Cardiac septum (tissue), 1 donor: ENCODE measurements at places on chromosomes 1 and 21. TPM values are rescaled to one million over a fixed set of nuclear protein-coding genes. Genes with fewer than 3 reads are reported as not detected.

GRCh38 chr1:200172311-200172710, 144.8 kb downstream of the NR5A2 start:
- no peak for DNase-seq

DNA sequence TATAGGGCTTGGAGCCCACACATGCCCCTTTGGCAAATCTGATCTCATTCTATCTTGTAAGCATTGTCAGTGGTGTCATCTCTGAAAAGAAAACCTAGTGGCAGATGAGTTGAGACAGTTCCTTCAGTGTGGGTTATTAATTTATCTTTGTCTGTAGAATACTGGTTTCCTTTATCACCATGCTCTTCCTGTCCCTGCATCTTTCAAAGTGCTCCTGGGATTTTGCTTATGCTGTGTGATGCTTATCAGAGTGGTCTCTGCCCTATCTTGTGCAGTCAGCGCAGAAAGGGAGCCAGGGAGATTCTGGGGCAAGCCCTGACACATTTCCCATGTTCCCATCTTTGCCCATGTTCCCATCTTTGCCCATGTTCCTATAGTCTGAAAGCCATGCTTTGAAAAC, 402.9 kb downstream of the RWDD3 start:
- no peak for DNase-seq

The TMEM81 gene
- 1.7 TPM for total RNA-seq

The TMEM269 gene
- not detected for total RNA-seq
